ENCODE measurements at places on chromosomes 16 and 17.

DNA sequence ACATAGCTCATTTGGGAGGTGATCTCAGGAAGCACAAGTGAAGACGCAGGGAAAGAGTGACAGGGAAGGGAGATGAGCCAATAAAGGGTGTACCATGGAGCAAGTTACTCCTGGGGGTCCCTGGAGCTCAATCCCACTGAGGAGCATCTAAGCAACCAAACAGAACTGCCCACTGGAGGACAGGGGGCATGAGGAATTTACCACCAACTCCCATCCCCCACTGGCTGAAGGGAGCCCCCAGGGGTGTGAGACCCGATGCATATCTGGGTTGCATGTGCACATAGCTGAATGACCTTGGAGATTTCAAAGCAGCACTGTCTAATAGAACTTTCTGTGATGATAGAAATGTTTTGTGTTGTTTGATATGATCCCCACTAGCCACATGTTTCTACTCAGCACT lies 29.6 kb downstream of the C16orf82 start:
- DNase-seq: no peak

DNA sequence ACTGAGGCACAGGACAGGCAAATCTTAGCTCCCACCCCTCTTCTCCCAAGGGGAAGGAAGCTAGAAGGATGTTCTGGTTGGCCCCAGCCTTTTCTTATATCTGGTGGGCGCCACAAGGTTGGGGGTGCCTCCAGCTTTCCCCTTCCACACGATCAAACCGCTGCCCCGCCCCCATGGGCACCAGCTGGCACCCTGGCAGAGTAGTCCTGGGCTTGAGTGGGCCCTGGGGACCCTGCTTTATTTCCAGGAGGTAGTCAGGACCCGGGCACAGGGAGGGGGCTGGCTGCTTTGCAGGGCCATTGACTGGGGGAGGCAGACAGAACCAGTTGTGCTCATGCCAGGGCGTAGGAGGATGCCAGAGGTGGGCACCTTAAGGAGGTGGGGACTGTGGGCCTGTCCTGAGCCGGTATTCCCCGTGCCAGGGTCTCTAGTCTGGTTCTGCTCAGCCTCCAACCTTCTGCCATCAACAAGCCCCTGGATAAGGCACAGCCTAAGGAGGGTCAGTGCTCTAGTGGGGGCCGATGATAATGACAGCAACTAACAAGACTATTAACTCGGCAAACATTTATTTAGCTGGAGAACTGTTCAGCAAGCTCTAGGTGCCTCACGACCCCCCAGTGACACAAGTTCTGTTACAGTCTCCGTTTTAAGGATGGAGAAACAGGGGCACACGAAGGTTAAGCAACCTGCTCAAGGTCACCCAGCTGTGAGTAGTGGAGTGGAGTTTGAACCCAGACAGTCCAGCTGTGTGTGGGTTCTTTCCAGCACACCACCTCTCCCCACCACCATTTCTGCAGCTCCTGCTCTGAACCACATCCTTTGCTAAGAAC lies 7.6 kb upstream of the PPP1R1B start:
- no peak for DNase-seq

DNA sequence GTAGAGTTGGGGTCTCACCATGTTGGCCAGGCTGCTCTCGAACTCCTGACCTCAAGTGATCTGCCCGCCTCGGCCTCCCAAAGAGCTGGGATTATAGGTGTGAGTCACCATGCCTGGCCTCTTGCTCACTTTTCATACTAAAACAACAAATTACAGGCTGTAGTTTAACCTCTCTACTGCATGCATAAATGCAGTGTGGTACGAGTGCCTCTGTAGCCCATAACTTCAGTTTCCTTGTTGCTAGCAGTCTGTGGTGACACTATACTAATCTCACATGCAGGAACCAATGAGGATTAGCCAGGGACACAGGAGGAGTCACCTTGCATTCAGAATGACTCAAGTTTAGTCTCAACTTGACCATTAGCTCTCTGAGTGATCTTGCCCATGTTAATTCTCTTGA lies 20.1 kb downstream of the HMOX2 start:
- no peak for DNase-seq

DNA sequence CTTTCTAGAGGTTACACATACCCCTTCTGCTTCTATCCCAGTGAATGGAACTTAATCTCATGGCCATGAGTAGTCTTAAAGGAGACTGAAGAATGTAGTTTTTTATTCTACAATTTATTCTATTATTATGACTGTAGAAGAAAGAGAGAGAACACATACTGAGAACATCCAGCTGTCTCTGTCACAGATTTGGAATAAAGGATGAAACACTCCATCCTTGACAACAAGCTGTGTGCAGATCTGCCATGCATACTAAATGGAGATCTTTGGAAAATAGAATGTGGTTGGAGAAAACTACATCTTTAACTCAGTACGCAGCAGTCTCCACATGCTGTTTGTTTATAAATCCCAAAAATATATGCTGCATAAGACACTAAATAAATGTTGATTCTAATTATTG lies 54.1 kb upstream of the NUDT7 start:
- DNase-seq: no peak

- DNase-seq: peak; percentile 43
Observed at GRCh38 chr17:48626245-48627117, at the start of gene HOXB9. HOXB9 (minus strand) TSS chr17:48626358; CDS start chr17:48626269, 89 bp downstream.

GRCh38 chr16:16857012-16857411 lies 478.1 kb downstream of the NPIPA7 start:
- no peak for DNase-seq

DNA sequence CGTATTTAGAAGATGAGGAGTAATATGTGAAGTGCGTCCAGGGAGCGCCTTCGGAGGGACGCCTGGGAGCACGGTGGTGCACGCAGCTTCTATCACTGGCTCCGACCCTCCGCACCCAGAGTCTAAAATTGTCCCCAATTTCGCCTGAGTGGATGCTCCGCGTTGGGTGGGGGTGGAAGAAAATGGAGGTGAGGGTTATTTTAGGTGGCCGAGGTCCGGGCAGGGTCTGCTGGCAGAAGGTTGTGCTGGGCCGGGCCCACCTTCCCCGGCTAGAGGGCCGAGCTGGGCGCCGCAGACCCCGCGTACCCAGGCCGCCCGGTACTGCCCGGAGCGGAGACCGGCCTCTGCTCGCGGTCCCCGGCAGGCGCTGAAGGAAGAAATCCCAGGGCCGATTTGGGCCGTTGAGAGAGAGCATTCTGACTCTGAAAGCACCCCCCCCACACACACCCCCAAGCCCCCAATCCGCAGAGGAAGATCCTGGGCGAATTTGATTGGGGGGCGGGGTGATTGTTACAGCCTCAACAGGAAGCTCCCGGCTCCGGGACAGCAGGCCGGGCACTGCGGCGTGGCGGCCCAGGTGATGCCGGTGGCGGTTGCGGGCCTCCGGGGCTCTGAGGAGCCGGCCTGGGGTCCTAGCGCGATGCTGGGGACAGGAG lies 3.0 kb downstream of the BAHCC1 start:
- DNase-seq: no peak

- no peak for DNase-seq
Observed at GRCh38 chr16:11329071-11329491, 16.2 kb upstream of the RMI2 start.

DNA sequence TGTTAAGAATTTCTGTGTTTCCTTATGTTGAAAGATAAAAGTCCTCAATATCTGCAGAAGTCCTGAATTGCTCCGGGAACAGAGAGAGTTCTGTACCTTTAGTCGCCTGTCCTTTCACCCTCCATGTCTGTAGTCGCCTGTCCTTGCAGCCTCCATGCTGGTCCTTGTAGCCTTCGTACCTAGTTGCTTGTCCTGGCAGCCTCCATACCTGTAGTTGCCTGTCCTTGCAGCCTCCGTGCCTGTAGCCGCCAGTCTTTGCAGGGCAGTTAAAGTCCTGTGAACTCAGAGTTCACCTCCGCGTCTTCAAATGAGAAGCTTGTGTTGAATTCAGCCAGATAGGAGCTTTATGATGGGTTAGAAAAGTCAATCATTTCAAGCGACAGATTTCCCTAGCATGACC lies 19.5 kb upstream of the ITGAX start:
- DNase-seq: no peak

- DNase-seq: peak; percentile 77
Observed at GRCh38 chr17:67390646-67391361, 13.7 kb downstream of the PITPNC1 start.

GRCh38 chr17:51188271-51188833 lies 22.1 kb downstream of the NME2 start:
- no peak for DNase-seq

GRCh38 chr16:19196871-19197270 lies 28.8 kb downstream of the SYT17 start:
- no peak for DNase-seq

- no peak for DNase-seq
Observed at GRCh38 chr17:66415366-66416206, 113.2 kb downstream of the PRKCA start.

DNA sequence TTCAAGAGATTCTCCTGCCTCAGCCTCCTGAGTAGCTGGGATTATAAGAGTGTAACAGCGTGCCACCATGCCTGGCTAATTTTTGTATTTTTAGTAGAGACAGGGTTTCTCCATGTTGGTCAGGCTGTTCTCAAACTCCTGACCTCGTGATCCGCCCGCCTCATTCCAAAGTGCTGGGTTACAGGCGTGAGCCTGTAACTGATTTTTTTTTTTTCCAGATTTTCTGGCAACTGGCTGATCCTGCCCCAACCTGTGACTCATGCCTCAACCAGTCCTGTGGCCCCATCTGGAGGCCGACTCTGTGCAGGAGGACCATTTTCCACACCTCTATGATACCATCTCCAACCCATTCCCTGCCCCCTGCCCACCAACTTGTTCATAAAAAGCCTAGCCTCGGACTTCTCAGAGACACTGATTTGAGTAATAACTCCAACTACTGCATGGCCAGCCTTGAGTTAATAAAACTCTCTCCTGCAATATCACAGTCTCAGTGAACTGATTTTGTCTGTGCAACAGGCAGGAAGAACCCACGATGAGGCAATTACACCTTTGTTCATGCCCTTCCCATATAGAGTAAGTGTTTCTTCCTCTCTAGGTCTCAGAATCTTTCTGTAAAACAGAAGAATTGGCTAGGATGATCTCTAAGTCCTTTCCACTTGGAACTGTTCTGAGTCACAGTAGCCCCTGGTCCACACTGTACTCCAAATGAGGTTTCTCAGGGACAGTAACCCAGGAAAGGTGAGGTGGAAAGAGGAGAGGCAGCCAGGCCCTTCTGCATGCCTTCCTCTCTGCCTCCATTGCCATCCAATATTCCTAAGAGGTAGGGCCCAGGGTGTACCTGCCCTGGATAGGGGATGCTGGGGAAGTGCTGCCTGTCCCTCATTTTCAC lies 8.8 kb upstream of the CNOT1 start:
- DNase-seq: no peak

GRCh38 chr17:82236142-82236971 lies 7.5 kb downstream of the SLC16A3 start:
- peak; percentile 76 for DNase-seq

DNA sequence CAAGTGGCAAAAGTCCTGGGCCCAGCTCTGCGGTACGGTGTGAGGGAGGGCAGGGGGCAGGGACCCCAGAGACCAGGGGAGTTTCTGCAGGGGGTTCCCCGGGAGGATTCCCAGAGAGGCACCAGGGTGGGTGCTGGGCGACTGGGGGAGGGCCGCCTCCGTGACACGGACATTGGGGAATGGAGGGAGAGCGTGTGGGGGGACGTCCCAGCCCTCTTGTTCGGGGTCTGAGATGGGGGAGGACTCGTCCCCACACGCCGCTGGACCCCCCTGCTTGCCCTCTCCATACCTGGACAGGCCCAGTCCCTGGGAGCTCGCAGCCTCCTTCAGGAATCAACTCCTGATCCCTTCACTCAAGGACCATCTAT lies 26.3 kb upstream of the C1QTNF8 start:
- DNase-seq: no peak

DNA sequence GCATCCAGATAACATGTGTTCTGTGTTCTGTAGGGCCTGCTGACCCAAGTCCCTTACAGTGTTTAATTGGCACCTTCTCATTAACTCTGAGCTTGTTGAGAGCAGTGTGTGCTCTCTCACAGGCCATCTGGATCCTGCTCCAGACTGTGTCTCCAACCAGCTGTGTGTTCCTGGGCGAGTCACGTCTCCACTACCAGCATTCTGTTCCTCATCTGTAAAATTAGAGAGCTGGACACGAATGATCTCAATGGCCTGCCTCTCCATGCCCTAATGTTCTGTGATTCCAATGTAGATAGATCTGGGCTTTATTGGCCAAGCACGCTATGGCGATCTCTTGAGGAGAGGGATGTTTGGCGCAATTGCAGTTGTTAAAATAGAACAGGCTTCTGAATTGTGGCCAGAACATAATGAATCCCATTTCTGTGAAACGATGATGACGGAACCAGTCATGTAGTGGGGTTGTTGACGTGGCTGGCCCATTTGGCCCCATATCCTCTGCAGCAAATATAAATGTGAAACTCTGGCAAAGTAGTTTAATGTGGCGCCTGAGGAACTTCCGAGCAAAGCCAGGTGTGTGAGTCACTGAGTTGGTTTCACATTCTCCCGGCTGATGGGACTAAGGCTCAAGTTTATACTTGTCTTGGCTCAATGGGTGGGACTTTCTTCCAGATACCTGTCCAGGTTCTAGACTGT lies 22.2 kb downstream of the TBX4 start:
- DNase-seq: no peak

GRCh38 chr16:48206594-48207242 lies 37.4 kb upstream of the LONP2 start:
- DNase-seq: no peak

GRCh38 chr16:85225257-85225656 lies 113.0 kb upstream of the CIBAR2 start:
- DNase-seq: no peak

- no peak for DNase-seq
Observed at GRCh38 chr17:55763856-55764255, 13.0 kb downstream of the PCTP start.

GRCh38 chr17:63423963-63424362 lies 22.1 kb downstream of the CYB561 start:
- no peak for DNase-seq

DNA sequence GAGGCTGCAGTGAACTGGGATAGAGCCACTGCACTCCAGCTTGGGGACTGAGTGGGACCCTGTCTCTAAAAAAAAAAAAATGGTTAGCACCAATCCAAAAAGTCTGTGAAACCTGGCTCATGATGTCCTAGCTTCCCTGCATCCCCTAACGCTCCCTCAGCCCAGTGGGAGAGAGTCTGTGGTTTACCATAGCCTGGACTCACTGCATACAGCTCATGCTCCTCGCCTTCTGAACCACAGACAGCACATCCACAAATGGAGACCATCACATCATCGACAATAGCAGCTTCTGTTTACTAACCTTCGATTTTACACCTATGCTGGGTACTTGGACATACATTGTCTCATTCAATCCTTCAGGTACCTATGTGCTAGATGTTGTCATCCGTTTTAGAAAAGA lies 43.6 kb downstream of the NLRC5 start:
- no peak for DNase-seq

DNA sequence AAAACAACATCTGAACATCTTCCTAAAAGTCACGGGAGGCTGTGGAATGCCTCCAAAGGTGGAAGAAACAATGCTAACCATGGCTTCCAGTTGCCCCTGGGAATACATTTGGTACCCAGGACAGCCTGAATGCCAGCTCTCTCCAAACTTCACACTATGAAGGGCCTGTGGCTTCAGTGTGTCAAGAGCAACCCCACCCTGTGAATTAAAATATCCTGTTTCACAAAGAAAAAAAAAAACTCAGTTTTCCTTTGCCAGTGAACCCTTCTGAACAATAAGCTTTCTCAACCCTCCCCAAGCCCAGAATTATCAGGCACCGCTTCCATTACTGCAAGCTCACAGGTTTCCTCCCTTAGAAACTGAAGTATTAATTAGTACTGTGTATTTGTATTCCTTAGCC lies 69.8 kb downstream of the SLC39A11 start:
- no peak for DNase-seq

All from CD4-positive, alpha-beta T cell treated with Interleukin-21 for 1 hour (primary cell).